ENCODE measurements at places on chromosomes 11 and 22. TPM values are rescaled to one million over a fixed set of nuclear protein-coding genes. Genes with fewer than 3 reads are reported as not detected.

Gene IGSF9B
- total RNA-seq, result 3.8 TPM

Gene MTMR3
- total RNA-seq, result 97.8 TPM

- no peaks in the 10 kb centered on the region for H3K27me3 ChIP-seq
- no peaks in the 10 kb centered on the region for H3K36me3 ChIP-seq
- no peak for DNase-seq
- no peak overlapping the region for H3K4me3 ChIP-seq
- H3K4me1 ChIP-seq, result no peaks in the 10 kb centered on the region
Observed at GRCh38 chr11:97280347-97280746, 890.5 kb downstream of the JRKL start.

- peaks cover 34% of the 10 kb centered on the region for H3K4me1 ChIP-seq
- H3K27ac ChIP-seq, result peak overlapping the region; percentile 40
- no peak overlapping the region for H3K4me3 ChIP-seq
- no peaks in the 10 kb centered on the region for H3K36me3 ChIP-seq
- DNase-seq, result no peak
Observed at GRCh38 chr22:41308544-41308947, 7.2 kb downstream of the ZC3H7B start.

Gene NXPE1
- total RNA-seq, result 6.6 TPM

Gene BTG4
- not detected for total RNA-seq

DNA sequence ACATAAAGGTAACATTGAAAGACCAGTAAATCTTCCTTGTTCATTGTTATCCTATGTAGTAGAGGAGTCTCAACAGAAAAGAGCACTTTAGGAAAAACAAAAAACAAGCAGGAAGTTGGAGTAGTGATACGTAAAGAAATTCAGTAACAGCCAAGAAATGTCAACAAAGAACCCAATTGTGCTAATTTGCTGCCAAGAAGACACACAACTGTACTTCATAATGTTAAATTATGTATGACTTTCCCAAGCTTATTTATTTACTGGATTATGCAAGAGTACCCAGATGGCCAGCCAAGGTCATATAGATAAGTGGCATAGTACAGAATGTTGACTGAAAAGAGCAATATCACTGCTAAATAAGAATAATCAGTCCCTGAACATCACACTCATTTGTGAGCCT is 264.7 kb upstream of the CCDC179 start:
- DNase-seq, result no peak
- no peaks in the 10 kb centered on the region for H3K4me1 ChIP-seq
- H3K27me3 ChIP-seq, result no peaks in the 10 kb centered on the region
- no peak overlapping the region for H3K4me3 ChIP-seq
- no peaks in the 10 kb centered on the region for H3K36me3 ChIP-seq
- H3K27ac ChIP-seq, result no peak overlapping the region

Gene HEPN1
- total RNA-seq, result not detected

All from Peyer's patch (tissue), 4 donors.